A549 treated with GW870086 at 1 μM for 4 hours (cell line): ENCODE measurements at places on chromosomes 2 and 18. TPM values are rescaled to one million over a fixed set of nuclear protein-coding genes. Genes with fewer than 3 reads are reported as not detected.

Gene CPO
- total RNA-seq: not detected in 5 replicates

Gene TCF7L1
- total RNA-seq: 7.7 to 9.9 TPM (median 8.5 TPM) in 5 replicates

Gene MTERF4
- 22.7 to 28.6 TPM (median 26.2 TPM) in 5 replicates for total RNA-seq

Gene TGFA
- total RNA-seq: 4.4 to 5.2 TPM (median 4.7 TPM) in 5 replicates

Gene SYT4
- total RNA-seq: not detected in 5 replicates
